ENCODE measurements at places on chromosomes 4 and X. TPM values are rescaled to one million over a fixed set of nuclear protein-coding genes. Genes with fewer than 3 reads are reported as not detected.

FRAS1 gene
- 2.2 TPM for polyA plus RNA-seq

HSFX3 gene
- polyA plus RNA-seq: 16.6 TPM

TMEM128 gene
- polyA plus RNA-seq: 47.4 TPM

- H3K4me3 ChIP-seq: no peak overlapping the region
- no peak for DNase-seq
- no peaks in the 10 kb centered on the region for H3K27me3 ChIP-seq
- no peaks in the 10 kb centered on the region for H3K36me3 ChIP-seq
Observed at GRCh38 chrX:103467156-103467555, 52.1 kb downstream of the RAB40A start.

DNA sequence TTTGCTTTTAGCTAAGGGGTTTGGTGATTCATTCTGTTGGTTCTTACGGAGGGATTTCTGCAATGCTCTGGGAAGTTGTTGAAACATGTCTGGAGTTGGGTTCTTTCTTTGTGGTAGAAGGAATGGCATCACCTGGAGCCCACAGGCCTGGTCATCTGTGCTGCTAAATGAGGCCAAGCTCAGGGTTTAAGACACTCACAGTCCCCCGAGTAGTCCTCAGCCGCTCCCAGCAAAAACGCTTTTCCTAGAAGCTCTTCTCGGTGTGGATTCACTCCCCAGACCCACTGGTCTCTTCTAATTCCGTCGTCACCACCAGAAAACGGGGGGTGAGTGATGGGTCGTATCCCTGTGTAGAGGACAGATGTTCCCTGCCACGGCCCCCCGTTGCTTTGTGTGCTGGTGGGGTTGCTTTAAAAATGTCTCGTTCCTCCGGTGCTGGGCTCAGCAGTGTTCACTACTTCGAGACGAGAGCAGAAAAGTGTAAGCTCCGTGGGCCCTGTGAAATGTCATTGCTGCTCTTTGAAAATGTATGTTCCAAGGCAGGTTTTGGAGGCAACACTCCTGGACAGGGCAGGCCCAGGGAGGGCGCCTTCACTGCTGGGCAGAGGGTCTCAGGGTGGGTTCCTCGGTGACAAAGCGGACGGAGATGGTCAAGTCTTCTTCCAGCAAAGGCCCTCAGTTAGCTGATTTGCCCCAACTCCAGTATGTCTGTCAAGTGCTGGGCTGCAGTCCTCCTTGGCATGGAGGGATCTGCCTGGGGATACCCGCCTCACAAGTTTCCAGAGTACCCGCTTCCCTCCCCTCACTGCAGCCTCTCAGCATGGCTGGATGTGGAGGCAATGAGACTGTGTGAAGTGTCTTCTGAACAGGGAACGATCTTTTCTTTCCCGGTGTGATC, 37.3 kb downstream of the PSAPL1 start:
- H3K27me3 ChIP-seq: no peaks in the 10 kb centered on the region
- H3K36me3 ChIP-seq: no peaks in the 10 kb centered on the region
- no peaks in the 10 kb centered on the region for H3K4me1 ChIP-seq
- no peak overlapping the region for H3K27ac ChIP-seq

Measured in testis (tissue), 5 donors.